ENCODE measurements at places on chromosomes 16 and 17. TPM values are rescaled to one million over a fixed set of nuclear protein-coding genes. Genes with fewer than 3 reads are reported as not detected.

Gene SOX9
- total RNA-seq, result 15.5 TPM

DNA sequence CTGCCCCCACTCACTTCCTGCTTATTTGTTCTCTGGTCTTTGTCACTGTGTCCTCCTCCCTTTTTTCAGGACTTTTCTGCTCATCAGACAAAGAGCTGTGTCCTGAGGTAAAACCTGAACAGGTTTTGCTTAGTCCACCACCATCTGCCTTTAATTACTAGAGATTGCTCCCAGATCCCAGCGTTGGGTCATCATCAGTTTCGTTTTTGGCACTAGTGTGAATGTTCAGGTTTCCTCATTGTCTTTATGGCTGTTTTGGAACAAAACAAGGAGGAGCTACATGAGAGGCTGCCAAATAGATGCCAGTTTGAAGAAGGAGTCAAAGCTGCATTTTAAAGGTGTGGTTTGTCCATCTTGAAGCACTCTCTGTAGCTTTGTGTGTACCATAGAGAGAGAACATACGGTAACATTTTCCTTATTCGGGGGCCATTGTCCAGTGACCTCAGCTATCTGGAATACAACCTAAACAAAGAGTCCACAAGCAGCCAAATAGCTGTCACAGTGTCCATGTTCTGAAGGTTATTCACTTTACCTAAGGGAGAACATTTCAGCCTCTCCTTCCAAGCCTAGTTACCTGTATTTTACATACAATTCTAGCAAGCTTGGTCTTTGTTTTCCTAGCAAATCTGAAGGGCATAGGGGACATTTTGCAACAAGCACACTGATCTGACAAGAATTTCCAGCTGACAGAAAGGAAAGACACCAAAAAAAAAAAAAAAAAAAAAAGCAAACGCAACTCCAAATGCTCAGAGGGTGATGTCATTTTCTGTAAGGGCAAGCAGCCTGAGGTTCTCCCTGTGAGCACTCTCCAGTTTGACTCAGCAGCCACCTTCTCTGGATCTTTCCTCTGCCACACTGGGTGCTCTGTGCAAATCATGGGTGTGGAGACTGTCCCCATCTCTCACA, 196.1 kb downstream of the NTN1 start:
- no peak for DNase-seq

DNA sequence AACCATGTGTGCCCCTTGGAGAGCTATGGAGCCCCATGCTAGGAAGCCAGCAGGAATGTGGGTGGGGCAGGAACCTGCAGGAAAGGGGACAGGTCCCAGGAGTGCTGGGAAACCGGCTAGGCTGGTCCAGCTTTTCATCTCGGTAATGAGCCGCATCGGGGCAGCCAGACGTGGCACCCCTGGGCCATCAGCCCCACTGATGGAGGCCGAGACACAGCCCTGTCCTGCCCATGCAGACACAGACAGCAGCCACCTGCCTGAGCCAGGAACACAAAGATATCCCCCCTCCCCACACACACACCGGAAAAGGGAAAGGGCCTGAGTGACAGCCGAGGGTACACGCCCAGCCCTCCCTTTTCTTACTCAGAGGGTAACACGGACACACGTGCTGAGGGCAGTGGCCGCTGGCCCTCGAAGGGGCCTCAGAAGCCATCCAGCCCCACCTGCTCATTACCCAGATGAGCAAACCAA, 18.1 kb downstream of the PPL start:
- peak; percentile 99 for DNase-seq

Gene KRTAP2-3
- total RNA-seq, result not detected

DNA sequence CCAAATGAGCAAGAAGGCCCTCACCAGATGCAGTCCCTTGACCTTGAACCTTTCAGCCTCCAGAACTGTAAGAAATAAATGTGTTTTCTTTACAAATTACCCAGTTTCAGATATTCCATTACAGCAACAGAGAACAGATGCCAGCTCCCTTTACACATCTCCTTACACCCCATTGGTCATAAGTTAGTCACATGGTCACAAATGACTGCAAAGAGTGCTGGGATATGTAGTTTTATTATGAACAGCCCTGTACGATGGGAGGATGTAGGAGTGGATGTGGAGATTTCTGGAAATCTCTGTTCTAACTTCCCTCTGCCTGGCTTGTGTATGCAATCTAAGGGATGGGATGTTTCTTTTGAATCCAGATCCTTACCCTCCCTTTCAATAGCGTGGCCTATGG, 13.3 kb upstream of the RPL38 start:
- no peak for DNase-seq

GRCh38 chr17:8138374-8138671, 13.9 kb downstream of the PER1 start:
- no peak for DNase-seq

Gene TEDC2
- total RNA-seq, result not detected

DNA sequence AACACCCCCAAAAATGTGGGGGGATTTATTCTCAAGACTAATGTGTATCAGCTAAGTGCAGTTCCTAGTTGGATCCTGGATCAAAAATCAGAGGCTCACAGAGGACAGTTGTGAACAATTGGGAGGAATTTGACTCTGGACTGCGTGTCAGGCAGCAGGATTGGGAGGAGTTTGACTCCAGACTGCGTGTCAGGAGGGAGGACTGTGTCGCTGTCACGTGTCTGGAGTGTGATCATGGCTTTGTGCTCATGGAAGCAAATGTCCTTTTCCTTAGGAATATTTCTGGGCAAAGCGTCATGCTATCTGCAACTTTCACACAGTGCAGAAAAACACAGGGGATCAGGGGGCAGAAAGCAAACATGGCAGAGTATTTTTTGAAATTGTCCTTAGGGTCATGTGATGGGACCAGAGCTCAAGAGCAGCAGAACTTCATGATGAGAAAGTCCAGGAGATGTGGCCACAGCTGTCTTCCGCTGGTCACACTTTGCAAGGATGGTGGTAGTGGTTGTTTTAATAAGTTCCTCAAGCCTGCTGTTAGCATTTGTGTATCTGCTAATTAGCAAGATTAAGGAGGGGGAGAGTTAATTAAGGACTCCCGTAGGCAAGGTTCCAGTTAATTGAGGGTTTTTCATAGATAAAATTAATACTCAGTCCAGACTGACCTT, 122.0 kb upstream of the CHMP6 start:
- DNase-seq, result no peak

Gene ANKRD40CL
- total RNA-seq, result not detected

GRCh38 chr17:27413315-27413714, 42.9 kb upstream of the KSR1 start:
- no peak for DNase-seq

GRCh38 chr17:35127751-35128514, 6.5 kb downstream of the FNDC8 start:
- no peak for DNase-seq

DNA sequence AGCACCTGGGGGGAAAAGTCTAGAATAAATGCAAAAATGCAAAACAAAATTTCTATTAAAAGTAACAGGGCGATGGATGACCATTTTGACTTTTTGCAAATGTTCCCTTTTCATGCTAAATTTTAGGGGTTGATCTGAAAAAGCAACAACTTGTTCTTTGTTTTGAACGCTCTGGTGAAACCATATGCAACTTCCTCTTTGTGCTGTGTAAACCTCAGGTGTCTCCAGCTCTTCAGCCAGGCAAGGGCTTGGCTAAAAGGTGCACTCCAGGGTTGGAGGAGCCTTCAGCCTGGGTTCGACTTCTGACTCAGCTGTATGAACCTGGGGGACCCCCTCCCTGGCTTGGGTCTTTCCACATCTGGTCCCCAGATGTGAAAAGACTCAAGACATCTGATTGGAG, 9.5 kb downstream of the IRF8 start:
- DNase-seq, result no peak

DNA sequence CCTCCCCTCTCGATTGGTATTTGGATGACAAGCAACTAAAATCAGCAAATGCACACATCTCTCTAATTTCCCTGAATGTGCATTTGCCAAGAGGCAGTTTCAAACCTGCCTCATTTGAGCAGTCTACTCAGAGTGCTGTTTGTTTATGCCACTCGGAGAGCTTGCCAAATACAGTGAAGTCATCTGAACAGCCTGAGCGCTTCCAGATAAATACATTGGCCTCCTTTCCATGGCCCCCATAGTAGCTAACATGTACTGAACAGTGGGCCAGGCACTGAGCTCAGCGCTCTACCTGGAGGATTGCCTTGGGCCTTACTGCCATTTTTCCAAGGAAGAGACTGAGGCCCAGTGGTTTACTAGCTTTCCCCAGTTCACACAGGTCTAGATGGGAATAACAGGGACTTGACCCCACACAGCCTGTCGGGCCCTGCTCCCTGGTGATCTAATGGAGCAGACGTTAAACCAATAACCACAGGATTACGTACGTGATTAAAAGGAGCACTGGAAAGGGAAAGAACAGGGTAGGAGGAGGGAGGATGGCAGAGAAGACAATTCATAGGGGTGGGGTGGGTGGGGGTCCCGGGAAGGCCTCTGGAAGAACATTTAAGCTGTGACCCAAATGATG, 18.7 kb upstream of the ANKRD40CL start:
- peak; percentile 55 for DNase-seq

DNA sequence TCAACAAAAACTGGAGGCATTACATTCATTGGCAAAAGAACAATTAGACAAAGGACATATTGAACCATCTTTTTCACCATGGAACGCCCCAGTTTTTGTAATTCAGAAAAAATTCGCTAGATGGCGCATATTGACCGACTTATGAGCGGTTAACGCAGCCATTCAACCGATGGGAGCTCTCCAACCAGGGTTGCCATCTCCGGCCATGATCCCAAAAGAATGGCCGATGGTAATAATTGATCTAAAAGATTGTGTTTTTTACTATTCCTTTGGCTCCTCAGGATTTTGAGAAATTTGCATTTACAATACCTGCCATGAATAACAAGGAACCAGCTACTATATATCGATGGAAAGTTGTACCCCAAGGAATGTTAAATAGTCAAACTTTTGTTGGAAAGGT, 21.4 kb downstream of the ALOX15B start:
- DNase-seq, result peak; percentile 53

Gene MMP28
- total RNA-seq, result 28.6 TPM

DNA sequence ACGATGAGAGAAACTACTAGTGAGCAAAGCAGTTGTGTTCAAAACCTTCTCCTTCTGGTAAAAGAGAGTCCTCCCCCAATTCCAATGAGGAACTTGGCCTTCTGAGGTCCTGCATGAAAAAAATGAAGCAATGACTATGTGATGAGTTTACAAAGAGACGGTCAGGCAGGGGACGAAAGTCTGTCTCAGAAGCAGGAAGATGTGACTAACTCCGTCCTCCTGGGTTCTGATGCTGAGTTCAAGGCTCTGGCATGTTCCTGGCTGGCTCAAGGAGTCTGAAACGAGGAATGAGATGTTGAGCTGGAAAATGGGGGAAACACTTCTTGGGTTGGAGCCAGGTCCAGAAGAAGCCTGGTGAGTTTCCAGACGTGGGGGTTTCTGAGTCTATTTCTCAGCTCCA, 129.6 kb downstream of the CPPED1 start:
- no peak for DNase-seq

- DNase-seq, result no peak
Observed at GRCh38 chr16:87316450-87316922, 706 bp downstream of the C16orf95 start.

All from thyroid gland (tissue), 4 donors.